ENCODE measurements at places on chromosomes 6 and 20. TPM values are rescaled to one million over a fixed set of nuclear protein-coding genes. Genes with fewer than 3 reads are reported as not detected.

Gene CRIP3
- total RNA-seq, result 0.88 TPM

GRCh38 chr6:148240461-148240840, 102.2 kb upstream of the SASH1 start:
- DNase-seq, result no peak

GRCh38 chr6:151647976-151648639, 154.3 kb downstream of the CCDC170 start:
- peak; percentile 19 for DNase-seq

DNA sequence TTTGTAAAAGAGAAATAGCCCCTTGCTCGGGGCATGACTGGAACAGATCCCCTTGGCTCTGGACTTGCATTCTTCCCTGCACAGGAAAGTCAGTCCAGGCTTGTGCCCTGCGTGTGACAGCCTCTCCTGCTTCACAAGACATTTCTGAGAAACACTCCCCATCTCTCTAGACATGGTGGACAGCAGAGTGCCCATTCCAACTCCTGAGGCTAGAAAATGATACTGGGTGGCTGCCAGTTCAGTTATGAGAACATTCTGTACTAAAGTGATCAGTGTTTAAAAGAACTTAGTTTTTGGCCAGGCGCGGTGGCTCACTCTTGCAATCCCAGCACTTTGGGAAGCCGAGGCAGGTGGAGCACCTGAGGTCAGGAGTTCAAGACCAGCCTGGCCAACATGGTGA, 41.3 kb downstream of the TGM3 start:
- no peak for DNase-seq

- no peak for DNase-seq
Observed at GRCh38 chr6:56529594-56530191, 113.0 kb downstream of the DST start.
